Kidney epithelial cell (primary cell): ENCODE measurements at places on chromosomes 2 and 18. TPM values are rescaled to one million over a fixed set of nuclear protein-coding genes. Genes with fewer than 3 reads are reported as not detected.

UGT1A10 gene
- total RNA-seq, result not detected in 2 replicates

DNA sequence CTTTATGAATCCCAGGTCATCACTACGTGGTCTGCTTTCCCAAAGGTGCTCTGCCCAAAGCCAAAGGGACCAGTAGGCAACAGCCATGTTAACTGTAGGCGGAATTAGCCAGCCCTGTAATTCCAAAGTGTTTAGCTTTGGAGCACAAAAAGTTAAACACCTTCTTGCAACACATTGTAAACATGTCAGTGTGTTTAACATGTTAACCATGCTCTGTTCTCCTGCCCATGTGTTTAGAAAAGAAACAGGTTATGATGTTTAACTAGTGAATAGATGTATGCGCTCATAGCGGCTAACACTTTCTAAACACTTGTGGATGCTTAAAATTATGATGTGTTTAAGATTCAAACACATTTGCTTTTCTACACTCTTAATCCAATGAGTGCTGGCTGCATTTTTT, 292.4 kb downstream of the SRBD1 start:
- no peak for DNase-seq

DNA sequence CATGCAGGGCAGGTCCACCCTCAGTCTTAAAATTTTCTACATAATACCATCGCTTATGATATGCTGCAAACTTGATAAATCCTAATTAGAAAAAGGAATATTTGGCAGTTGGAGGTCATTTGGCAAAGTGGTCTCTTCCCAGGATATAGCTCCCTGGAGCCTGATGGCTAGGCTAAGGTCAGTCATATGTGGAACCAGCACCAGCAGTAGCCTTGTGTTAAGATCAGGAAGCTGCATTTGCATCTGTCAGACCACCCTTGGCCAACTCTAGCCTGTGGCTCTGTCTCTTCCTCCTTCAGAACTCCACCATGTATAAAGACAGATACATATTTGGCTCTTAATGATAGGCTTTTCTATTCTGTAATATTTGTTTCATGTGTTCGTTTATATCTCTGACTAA, 5.4 kb upstream of the HK2 start:
- no peak for DNase-seq

GRCh38 chr2:201257956-201258665, 2.2 kb upstream of the CASP8 start:
- peak; percentile 85 for DNase-seq

DNA sequence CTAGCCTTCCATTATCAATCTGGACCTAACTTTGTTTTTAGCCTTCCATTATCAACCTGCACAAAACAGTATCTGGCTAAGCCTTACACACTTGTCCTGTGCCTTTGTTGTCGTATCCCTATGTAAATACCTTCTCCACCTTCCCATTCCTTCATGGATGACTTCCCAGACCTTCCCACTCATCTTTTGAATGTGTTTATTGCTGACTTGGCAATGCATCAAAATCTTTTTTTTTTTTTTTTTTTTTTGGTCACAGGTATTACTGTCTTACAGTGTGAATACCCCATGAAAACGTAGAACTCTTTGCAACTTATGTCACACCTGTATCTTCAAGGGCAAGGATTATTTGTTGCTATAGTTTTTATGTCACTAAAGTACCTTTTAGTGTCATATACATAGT, 25.7 kb downstream of the RPE start:
- no peak for DNase-seq

MRPS9 gene
- total RNA-seq, result 33.0 and 34.7 TPM in 2 replicates

GRCh38 chr2:50840341-50841124, 191.4 kb downstream of the NRXN1 start:
- no peak for DNase-seq

DNA sequence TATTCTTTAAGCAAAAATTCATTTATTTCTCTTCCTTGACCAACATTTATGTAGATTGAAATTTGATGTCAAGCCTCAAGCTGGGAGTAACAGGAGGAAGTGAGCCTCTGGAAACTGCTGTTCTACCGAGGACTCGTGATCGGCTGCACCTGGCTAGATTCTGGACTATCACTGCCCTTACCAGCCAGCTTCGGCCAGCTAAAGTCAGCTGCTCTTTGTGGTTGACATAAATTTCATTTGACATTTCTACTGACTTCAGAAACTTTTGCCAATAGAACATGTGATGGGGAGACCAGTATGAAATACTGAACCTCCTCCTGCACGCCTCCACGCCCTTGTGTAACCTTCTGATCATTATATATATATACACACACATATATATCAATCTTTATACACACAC, 74.2 kb upstream of the RGPD5 start:
- DNase-seq, result no peak

GRCh38 chr2:109523536-109524361, 90.0 kb downstream of the SEPTIN10 start:
- no peak for DNase-seq

DNA sequence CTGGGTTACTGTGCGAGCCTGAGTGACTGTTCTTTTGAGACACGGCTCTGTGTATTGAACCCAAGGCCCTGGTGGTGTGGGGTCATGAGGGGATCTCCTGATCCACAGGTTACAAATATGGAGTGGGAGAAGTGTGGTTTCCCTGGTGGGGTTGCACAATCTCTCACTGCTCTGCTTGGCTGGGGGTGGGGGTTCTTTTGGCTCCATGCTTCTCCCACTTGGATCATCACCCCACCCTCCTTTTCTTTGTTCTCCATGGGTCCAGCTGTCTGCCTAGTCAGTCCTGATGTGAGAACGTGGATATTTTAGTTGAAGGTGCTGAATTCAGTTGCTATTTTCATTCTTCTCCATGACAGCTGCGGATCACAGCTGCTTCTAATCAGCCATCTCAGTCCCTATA, 37.8 kb downstream of the AGPS start:
- DNase-seq, result no peak

GRCh38 chr18:3679241-3679640, 229.3 kb downstream of the TGIF1 start:
- no peak for DNase-seq

- DNase-seq, result no peak
Observed at GRCh38 chr2:160322320-160322719, 122.2 kb upstream of the ITGB6 start.

DNA sequence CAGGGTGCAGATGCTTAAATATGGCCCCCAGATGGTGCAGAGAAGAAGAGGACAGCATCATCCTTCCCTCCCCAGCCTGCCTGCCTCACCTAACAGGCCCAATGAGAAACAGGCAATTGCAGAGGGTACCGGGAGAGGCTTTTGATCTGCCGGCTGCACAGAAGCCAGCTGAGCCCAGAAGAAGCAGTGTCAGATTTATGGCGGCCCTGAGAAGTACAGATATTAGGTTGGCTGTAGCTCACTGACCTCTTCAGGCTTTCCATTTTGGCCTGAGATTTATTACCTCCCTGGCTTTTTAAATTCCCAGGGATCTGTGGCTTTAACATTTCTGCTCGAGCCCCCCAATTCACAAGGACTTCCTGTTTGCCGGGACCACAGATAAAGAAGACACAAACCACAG, 278.7 kb downstream of the EN1 start:
- no peak for DNase-seq

RNF152 gene
- 4.7 and 10.2 TPM in 2 replicates for total RNA-seq

FBXO36 gene
- total RNA-seq, result 3.5 and 4.2 TPM in 2 replicates

DNA sequence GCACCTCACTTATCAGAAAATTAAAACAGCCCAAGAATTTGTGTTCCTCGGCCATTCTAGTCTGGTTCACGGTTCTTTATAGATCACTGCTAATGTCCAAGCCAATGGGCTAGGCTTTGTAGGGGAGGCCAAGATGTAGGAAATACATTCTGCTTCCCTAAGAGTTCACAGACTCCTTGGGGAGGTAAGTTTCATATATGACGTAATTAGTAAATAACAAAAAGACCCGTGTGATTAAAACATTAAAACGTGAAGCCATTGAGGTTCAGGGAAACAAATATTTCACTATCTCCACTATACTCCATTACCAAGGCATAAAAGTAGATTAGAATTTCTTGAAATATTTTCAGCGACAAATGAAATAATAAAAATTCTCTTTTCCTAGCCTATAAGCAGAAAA, 272.5 kb upstream of the KLHL29 start:
- no peak for DNase-seq

GRCh38 chr2:2974982-2975381, 402.6 kb downstream of the EIPR1 start:
- no peak for DNase-seq
